ENCODE measurements at places on chromosomes 2 and 18.
A peak's percentile ranks its signal among the peaks of the same experiment; 100 is the strongest.

DNA sequence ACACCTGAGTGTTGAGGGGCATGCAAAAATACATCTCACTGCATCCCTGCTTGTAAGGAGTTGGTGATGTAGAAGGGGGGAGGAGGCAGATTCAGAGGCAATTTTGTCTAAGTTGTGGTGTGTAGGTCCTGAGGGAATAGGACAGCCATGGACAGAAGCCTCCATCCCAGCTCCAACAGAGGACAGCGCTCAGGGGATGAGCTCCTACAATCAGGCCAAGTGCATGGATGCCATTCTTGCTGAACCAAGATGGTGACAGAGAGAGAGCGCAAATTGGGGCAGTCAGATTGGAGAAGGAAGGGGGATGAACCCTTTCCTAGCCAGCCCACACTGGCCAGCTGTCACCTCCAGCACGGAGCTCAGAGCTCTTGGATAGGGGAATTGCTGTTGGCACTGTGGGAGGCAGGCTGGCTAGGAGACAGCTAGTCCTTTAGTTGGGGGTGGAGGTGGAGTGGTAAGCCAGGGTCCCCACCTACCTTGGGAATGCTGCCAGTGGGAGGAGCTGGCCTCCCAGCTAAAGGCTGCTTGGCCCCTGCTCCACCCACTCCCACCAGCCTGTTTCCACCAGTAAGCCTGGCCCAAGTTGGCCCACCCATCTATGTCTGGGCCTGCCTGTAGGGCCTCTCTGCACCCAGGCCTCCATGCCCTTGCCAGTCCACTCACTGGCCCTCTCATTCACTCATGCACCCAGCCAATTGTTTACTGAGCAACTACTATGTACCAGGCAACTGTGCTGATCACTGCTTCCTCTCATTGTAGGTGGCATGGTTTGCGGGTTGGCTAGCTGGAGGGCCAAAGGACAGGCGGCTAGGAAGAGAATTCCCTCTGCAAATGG lies 2.5 kb upstream of the PER2 start:
- DNase-seq = no peak

- no peak for DNase-seq
Observed at GRCh38 chr2:109375131-109375561, 238.6 kb downstream of the SEPTIN10 start.

GRCh38 chr2:224268441-224268840 lies 133.5 kb downstream of the FAM124B start:
- no peak for DNase-seq

GRCh38 chr2:172926785-172927640 lies 148.6 kb upstream of the MAP3K20 start:
- DNase-seq = no peak

DNA sequence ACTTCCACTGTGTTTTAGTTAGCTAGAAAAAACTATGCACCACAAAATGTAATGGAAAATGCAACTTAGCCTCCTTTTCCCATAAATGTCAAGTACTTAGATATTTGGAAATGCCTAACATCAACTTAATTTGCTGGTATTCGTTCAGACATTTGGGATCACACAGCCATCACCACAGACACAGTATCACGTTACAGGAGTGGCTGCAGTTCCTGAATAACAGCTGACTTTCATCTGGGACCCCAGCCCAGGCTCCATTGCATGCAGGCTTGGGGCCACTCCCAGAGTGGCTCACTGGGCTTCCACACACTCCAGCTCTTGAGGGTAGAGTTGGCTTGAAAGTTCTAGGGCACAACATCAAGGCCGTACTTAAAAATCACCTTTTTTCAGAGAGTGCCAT lies 9.3 kb downstream of the TMEM182 start:
- no peak for DNase-seq

DNA sequence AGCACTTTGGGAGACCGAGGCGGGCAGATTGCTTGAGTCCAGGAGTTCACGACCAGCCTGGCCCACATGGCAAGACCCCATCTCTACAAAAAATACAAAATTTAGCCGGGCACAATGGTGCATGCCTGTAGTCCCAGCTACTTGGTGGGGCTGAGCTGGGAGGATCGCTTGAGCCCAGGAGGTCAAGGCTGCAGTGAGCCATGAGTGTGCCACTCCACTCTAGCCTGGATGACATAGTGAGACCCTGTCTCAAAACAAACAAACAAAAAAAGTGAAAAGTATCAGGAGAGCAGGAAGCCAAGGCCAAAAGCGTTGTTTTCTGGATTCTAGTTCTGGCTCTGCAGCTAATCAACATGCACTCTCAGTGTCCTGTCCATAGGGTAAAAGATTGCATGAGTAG lies 10.7 kb upstream of the CLASP1 start:
- no peak for DNase-seq

DNA sequence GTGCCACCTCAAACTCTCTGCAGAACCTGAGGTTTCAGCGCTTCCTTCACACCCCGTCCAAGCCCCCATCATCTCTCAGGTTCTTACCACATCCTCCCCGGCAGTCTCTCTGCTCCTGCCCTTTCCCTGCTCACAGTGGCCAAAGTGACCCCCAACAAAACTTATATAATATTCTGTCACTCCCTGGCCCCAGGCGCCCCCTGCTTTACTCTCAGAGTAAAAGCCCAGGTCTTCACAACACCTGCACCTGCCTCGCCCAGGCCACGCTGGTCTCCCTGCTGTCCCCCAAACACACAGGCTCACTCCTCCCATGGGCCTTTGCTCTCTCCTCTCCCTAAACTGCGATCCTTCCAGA lies 6.4 kb downstream of the ITGB1BP1 start:
- no peak for DNase-seq

DNA sequence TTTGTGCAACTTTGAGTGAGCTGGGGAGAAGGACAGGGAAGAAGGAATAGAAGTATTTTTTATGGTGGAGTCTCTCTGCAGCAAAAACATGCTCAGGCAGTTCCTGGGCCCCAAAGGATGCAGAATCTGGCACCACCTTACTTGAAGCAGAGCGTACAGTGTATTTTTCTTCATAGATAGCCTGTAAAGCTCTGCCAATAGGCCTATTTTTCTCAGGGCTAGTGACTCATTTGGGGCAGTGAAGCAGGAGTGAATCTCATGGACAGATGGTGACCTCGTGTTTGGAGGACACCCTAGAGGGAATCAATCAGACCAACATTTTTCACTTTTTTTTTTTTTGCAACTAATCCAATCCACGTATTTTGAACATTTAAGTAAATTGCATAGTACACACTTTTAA lies 268.1 kb upstream of the CXCR4 start:
- peak; percentile 37 for DNase-seq

DNA sequence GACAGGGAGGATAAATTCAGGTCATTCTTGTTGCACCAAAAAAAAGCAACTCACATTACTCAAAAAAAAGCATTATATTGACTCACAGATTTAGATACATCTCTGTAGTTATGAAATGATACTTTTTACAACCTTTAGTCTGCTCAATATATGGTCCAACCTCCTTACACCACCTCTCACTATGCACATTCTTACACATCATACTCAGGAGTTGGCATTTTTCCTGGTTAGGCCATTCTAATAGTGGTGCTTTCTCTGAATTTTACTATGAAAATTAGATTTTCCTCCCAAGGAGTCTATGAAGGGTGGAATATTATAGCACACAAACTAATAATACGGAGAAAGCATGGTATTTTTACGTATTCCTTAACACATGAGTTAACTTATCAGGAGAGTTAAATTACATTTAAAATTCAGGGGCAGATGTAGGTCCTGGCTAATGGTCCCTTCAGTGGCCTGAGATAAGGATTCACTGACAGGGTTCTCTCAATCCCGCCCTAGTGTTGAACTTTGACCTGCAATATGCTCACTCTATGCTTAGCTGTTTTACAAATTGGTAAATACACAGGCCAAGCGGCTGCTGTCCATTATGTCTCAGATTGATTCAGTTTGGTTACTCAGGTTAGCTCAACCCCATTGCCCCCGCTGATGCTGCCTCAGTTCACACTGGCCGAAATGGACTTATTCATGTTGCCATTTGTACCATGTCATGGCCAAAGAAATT lies 153.6 kb downstream of the NCKAP5 start:
- DNase-seq = no peak

DNA sequence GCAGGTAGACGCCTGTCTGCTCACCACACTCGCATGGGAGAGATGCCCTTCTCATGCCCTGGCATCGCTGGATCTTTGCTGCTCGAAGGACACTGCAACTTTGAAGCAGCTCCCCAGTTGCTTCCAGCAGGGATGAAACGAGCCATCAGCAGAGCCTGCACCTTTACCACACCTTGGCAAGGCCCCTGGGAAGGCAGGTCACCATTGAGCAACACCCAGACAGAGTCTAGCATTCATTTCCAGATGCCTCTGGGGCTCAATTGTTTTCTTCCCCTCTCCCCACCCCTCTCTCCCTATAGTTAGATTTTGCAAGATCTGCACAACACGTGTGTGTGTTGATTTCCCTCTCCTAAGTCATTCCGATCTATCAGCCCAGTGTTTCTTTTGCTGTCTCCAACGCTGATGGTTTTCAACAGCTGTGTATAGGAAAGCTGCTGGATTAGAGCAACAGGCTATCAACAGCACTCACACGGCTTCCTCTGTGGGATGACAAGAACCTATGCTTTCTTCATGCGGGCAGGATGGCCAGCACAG lies 25.6 kb upstream of the INHBB start:
- no peak for DNase-seq

- no peak for DNase-seq
Observed at GRCh38 chr2:3170792-3171455, 206.7 kb downstream of the EIPR1 start.
